GM20000 (cell line): ENCODE measurements at places on chromosomes 13 and 19.

- no peak for DNase-seq
These were observed 263.7 kb upstream of the PCDH9 start for GRCh38 chr13:67493835-67494234.

- no peak for DNase-seq
These were observed 23.9 kb downstream of the TSSK6 start for GRCh38 chr19:19491321-19492025.

GRCh38 chr13:37351211-37351610, 245.7 kb upstream of the CSNK1A1L start:
- DNase-seq, result no peak

DNA sequence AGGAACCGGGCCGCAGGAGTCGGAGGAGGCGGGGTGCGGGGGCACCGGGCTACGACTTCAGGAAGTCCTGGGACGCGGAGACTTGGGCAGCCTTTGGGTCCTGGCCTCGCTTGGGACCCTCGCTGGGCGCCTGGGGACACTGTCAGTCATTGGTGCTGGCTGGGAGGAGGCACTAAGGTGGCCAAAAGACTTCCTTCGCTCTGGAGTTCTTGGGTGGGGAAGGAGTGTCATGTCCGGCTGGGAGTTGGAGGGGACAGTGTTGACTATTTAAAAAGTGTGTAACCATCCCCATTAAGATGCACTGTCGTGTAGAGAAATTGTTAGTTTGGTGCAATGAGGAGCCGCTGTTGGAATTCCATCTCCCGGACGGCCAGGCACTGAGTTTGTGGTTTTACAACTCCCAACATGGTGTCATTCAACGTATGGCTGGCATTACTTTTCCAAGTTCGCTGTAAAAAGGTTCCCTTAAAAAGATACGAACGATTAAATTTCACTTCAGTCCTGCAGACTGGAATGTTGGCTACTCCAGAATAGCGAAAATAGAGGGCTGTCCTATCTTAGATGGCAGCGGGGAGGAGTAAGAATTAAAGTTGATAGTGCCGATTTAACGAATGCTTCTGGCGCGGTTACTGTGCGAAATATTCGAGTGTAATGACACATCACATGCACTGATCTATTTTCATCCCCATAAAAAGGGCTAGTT, 776 bp downstream of the DNAJC3 start:
- DNase-seq, result no peak

GRCh38 chr19:52941941-52942385, 18.7 kb upstream of the ZNF888 start:
- no peak for DNase-seq

DNA sequence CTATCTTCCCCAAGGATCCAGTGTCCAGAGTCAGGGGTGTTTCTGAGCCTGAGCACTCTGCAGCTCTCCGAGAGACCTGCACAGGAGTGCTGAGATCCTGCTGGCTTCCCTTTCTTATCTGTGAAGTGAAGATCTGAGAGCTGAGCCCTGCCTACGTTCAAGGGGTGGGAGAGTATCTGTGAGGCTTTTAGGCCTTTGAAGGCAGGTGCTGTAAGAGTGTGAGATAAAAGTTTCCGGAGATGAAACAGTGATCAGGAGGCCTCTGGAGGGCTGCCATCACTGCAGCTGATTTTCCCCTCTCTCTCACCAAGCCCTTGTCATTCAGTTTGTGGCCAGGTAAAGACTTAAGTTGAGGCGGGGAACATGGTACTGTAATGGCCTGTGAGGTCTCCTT, 83.1 kb downstream of the AKAP11 start:
- DNase-seq, result peak; percentile 47

GRCh38 chr13:80973721-80974120, 632.8 kb upstream of the SPRY2 start:
- no peak for DNase-seq

DNA sequence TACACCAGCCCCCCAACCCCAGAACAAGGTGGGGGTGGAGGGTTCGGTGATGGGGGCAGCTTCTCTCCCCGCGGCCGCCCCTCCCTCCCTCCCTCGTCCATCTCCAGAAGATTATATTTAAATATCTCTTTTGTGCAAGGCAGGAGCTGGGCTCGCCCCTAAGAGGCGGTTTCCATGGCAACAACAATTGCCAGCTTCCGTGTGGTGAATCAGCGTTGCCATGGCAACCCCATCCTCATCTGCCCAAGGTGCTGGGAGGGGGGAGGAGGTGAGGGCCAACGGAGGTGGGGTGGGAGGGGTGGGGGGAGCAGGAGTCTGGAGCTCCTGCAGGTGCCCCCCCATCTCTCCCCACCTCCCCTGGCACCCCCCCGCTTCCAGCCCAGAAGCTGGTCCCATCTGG, 46.4 kb downstream of the CELF5 start:
- no peak for DNase-seq

- peak; percentile 50 for DNase-seq
These were observed 33.3 kb upstream of the SPATA13 start for GRCh38 chr13:24127116-24127631.

DNA sequence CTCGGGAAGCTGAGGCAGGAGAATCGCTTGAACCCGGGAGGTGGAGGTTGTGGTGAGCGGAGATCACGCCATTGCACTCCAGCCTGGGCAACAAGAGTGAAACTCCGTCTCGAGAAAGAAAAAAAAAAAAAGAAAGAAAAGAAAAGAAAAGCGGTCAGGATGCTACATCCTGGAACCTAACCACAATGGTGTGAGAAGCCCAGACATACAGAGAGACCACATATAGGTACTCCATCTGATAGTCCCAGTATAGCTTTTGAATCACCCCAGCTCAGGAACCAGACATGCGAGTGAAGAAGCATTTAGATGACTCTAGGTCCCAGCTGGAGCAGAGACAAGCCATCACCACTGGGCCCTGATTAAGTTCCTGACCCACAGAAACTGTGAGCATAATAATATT, 3.2 kb downstream of the IFNL1 start:
- no peak for DNase-seq

- no peak for DNase-seq
These were observed 22.3 kb upstream of the STARD13 start for GRCh38 chr13:33307843-33308242.

DNA sequence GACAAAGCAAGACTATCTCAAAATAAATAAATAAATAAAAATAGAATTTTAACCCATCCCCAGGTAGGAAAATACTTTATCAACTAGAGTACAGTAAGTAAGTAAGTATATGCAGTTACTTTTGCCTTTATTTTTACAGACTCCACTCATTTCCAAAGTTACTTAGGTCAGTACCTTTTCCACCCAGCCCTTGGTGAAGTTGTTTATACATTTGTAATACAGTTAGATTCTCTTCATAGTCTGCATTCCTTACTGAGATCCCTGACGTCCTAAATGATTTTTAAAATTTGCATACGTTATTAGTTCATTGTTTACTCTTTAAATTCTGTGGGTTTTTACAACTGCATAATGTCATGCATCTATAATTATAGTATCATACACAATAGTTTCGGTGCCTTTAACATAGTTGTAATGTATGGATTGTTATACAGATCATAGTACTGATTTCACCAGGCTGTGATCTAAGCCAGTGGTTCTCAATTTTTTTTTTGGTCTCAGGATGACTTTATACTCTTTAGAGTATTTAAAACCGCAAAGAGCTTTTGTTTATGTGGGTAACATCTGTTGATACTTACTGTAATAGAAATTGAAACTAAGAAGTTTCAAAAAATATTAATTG, 10.4 kb downstream of the SETDB2 start:
- peak; percentile 54 for DNase-seq

- DNase-seq, result no peak
These were observed 5.5 kb upstream of the ZNF580 start for GRCh38 chr19:55635334-55635717.

DNA sequence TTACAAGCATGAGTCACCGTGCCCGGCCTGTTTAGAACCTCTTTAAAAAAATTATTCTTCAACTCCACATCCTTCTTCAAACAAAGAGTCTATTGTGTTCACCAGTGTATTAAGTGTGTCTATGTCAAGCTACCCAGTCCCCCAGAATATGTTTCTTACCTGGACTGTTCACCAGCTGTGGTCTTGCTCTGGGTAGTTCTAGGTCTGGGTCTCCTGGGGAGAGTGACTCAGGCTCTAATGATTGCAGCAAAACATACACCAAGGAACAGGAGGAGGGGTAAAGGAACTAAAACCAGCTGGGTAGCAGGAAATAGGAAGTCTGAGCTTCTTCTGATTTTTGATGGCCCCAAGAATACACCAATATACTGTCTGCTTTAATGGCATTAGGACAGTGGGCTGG, at the start of gene FPR1:
TSS of gene FPR1 (minus strand) at position 224 of the 400 bp plus-strand sequence. CDS start 4,884 bp downstream, outside the sequence.
- no peak for DNase-seq

GRCh38 chr13:114185182-114185971, 6.3 kb downstream of the CFAP97D2 start:
- no peak for DNase-seq

DNA sequence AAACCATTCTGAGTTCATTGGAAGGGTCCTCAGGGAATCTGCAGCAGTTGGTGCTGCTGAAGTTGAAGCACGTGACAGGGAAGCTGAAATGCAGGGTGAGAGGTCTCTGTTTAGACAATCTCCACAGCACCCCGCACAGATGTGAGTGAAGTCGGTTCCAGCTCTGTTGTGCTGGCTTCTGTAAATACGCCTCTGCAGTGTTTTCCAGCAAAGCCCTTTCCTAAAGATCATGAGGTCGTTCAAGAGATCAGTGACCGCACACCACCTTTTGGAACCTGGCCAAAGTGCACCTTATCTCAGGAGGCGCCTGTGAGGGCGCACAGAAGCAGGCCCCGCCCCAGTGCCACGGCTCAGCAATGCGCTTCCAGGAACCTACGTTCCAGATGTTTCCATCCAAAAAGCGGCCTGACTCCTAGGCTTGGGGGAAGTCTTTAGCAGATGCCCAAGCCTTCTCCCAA, 10.8 kb downstream of the CUL4A start:
- no peak for DNase-seq

- DNase-seq, result peak; percentile 30
These were observed 222.5 kb downstream of the OXGR1 start for GRCh38 chr13:96771486-96772367.

GRCh38 chr13:40371531-40372125, 294.8 kb downstream of the FOXO1 start:
- DNase-seq, result no peak

DNA sequence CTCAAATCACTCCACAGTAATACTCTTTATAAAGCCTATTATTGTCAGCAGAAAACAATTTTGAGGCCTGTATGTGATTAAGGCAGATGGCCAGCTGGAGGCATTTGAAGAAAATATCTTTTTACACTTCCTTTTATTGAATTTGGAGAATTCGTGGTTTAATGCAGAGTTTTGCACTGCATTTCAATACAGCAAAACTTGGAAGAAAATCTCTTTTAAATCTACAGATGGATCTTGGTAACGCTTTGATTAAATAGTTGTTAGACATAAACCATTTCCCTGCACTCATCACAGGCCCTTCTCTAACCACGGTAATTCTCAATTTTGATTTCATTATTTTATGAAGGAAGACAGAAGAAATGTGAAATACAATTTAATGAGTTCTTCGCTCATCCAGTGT, 185.7 kb downstream of the RFC3 start:
- DNase-seq, result no peak

DNA sequence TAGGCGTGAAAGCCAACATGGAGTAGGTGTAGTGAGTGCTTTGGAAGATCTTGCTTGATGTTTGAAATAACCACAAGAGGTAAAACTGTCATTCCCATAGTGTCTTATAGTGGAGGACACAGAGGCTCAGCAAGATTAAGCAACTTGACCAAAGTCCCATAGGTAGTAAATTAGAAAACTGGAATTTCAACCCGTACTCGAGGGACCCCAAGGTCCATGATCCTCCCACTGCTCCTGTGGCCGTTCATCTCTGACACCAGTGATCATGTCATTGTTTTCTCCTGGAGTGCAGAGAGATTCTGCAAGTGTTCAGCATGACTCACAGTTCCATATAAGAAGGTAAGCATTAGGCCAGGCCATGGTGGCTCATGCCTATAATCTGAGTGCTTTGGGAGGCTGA, 126.9 kb downstream of the FGF9 start:
- DNase-seq, result no peak

- DNase-seq, result peak; percentile 83
These were observed 15.2 kb upstream of the PAK4 start for GRCh38 chr19:39110263-39110967.

GRCh38 chr19:39778763-39779162, at the start of gene LEUTX:
Gene LEUTX (plus strand): TSS chr19:39778854. CDS start chr19:39778921, 67 bp downstream.
- peak; percentile 25 for DNase-seq

DNA sequence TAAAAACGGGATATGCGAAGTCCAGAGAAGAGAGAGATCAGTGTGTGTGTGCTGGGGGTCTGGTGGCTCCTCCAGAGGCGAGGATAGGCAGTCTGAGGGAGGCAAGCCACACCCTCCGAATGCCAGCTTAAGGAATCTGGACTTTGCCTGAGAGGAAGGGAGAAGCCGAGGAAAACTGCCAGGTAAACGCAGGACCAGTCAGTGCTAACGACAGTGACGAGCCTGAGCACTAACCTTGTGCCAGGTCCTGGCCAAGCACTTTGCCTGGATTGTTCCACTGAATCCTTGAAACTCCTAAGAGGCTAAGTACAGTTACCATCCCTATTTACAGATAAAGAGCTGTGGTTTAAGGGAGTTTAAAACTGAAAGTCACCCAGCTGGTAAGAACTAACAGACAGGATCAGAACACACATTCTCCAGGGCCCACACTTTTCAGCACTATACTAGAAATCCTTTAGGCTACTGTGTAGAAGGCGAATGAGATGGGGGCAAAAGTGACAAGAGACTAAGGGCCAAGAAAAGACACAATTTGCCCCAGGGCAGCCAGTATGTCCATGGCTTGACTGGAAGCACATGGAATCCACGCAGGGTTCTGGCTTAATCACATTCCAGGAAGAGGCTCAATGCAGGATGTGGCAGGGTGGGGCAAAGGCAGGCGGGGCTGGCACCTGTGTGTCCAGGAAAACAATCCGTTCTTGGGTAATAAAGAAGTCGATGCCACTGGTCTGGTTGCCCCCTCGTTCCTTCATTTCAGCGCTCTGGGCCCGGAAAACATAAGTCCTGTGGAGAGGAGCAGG, 15.1 kb downstream of the SMG9 start:
- no peak for DNase-seq
